ENCODE measurements at places on chromosomes 2 and 18. TPM values are rescaled to one million over a fixed set of nuclear protein-coding genes. Genes with fewer than 3 reads are reported as not detected.

Gene AOX1
- 20.5 TPM for polyA plus RNA-seq

Gene GREB1L
- 1.9 TPM for polyA plus RNA-seq

Gene DCDC2C
- not detected for polyA plus RNA-seq

- DNase-seq, result no peak
Measured at GRCh38 chr2:18066894-18067293, 188.4 kb downstream of the KCNS3 start.

GRCh38 chr2:126662621-126663020, 6.7 kb downstream of the GYPC start:
- DNase-seq, result no peak

Gene KHK
- 0.24 TPM for polyA plus RNA-seq

- DNase-seq, result no peak
Measured at GRCh38 chr2:26483516-26483915, 5.6 kb upstream of the OTOF start.

DNA sequence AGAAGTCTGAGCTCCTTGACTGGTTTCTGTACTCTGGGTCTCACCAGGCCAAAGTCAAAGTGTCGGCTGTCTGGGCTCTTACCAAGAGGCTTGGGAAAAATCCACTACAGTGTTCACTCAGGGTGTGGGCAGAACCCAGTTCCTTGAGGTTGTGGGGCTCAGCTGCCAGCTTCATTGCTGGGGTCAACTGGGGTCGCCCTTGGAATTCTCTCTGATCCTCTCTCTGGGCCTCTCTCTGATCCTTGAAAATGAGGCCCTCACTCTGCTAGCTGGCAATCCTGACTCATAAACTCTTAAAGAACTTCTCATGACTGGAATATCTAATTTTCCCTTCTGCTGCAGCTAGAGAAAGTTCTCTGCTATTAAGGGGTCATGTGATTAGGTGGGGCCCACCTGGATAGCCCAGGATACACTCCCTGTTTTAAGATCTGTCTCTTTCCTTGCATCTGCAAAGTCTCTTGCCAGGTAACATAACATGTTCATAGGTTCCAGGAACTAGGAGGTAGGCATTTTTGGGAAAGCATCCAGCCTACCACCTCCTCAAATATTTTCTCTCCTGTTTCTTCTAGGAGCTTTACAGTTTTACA, 66.3 kb downstream of the SP110 start:
- DNase-seq, result peak; percentile 33

DNA sequence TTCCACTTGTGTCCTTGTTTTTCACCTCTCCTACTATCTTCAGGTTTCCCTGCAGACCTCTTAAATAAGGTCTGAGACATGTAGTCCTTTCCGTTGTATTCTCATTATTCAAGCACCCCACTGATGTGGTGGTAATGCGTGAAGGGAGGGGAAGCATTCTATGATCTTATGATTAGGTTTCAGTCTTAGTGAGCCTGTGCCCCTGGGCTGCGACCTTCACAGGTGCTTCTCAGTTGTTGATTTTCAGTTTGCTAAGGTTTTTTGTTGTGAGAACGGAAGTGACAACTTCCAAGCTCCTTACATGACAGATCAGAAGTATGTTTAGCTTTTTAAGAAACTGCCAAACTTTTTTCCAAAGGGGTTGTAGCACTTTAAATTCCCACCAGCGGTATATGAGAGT, 41.3 kb downstream of the VPS54 start:
- no peak for DNase-seq

Gene GDF7
- 0.03 TPM for polyA plus RNA-seq

GRCh38 chr18:70907673-70908072, 618.8 kb downstream of the SOCS6 start:
- DNase-seq, result no peak

DNA sequence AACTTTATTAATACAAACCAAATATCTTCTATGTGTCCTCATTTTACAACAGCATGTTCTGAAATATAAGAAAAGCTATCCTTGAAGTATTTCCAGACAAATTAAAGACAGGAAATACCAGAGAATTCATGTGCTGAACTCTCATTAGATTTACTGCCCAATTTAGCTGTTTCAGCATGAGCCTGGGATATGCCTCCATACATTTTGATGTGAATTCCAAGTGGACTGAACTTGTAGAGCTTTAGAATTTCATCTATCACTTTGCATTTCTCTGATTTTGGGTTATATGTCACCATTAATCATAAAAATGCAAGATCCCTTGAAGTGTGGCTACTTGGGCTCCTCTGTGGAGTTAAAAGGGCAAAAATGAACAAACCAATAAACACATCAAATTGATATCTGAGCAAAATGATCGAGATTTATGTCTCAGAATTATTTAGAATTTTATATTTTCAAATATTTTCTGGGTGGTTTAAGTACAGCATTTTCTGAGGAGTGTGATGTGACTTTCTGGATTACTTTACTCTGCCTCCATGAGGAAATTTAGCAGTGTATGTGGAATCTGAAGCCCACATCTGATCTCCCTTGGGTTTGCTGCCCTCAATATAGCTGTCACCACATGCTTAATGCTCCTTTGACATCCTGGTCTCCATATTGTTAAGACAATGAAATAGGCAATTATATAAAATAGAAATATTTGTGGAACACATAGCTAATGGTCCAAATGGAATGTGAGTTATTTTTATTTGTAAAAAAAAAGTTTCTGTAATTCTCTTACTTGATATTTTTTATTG, 206.6 kb upstream of the RBMS1 start:
- DNase-seq, result peak; percentile 18

GRCh38 chr2:173159791-173160463, 84.3 kb downstream of the MAP3K20 start:
- DNase-seq, result peak; percentile 99

- DNase-seq, result no peak
Measured at GRCh38 chr2:53424902-53425301, 342.7 kb upstream of the CHAC2 start.

Gene LTBP1
- polyA plus RNA-seq, result 157 TPM

DNA sequence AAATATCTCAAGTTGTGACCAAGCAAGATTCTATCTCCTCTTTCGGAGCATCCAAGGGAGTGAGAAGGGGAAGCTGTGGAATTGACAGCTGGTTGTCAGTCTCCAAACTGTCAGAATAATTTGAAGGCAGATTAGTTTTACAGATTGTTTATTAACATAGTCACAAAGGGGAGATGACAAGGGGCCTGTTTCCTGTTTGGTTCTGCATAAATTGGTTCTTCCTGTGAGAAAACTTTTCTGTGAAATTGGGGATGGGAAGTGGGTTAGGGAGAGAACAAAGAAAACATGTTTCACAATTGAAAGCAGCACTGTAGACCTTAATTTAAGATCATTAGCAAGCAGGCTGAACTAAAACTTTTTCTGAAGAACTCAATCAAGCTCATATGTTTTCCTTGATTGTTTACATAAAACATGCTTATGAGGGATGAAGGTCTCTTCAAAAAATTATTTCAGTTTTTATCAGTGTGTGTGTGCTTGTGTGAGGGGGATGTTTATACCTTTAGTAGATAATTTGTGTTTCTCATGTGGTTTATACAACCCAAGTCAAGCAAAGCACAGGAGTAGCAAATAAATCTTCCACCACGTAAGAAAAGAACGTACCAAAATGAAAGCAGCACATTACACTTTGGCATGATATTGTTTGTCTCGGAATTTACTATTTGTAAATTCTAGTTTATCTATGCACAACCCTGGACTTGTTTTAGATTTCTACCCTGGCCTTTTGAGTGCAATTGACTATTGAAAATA, 604.9 kb upstream of the CDH2 start:
- no peak for DNase-seq
